Omental fat pad (tissue), 4 donors: ENCODE measurements at places on chromosomes 5 and 9. TPM values are rescaled to one million over a fixed set of nuclear protein-coding genes. Genes with fewer than 3 reads are reported as not detected.

GRCh38 chr9:1890816-1891215 is 124.3 kb upstream of the SMARCA2 start:
- no peak for DNase-seq

The NOTCH1 gene
- 10.4 TPM for total RNA-seq

DNA sequence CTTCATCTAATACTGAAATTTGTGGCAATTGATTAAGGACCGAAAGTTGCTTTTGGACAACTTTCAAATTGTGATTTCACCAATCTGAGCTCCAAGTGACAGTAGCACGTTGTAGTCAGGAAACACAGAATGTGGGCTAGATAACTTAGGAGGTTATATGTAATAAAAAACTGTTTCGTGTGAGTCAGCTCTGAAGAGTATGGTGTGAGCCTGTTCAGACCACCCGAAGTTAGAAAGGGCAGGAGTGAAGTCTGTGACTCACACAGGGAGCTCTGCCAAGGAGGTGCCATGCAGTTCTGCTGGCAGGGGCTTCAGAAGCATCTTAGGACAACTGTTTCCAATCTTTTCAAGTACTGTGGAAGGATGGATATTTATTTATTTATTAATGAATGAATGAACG is 16.4 kb upstream of the ZBTB34 start:
- DNase-seq, result no peak

DNA sequence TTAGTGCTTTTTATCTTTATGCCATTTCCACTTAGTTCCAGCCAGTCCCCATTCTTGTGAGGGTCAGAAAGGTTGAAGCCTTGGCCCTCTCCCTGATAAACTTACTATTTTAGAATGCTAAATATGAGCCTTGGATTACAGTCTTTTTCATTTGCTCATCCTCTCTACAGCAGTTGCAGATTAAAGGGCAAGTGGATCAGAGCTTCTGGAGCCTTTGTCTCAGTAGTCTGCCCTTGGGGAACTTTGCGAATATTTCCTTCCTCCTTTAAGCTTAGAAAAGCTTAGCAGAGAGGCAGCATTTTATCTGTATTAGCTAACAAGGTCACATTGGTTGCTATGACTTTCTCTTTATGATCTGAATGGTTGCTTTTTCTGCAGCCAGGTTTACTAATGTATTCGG is 11.5 kb downstream of the FSD1L start:
- no peak for DNase-seq

The TMOD1 gene
- total RNA-seq, result 33.8 TPM

The NMUR2 gene
- not detected for total RNA-seq

The PALM2AKAP2 gene
- 23.4 TPM for total RNA-seq

The HTR1A gene
- not detected for total RNA-seq

The WWC1 gene
- total RNA-seq, result 29.8 TPM

DNA sequence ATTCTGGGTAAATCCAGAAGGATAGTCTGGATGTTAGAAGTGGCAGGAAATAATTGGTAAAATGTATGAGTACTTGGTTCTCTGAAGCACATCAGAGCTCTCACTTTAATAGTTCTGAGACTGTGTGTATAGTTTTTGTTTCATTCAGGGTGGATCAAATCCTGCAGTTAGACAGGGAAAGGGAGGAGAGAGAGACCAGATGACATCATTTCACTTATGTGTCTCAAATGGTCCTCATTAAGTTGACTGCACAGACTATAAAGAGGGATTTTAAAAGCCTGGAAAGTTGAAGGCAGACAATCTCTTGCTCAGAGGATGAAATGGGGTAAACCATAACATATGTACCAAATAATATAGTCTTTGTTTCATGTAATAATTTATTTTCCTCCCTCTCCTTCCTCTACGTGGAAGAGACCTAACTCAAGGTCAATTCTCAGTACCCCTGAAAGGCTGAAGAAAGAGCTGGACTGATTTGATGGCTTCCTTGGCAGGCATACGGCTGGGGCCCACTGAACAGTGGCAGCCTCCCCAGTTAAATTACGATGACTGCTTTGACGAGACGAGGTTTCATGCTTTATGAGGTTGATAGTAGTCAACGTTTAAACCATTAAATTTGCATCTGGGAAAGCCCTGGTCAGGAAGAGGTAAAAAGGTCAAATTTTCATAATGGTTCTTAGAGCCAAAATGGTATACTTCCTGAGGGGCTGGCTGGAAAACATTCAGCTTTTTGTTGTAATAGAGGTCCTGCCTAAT is 395.1 kb upstream of the RPS23 start:
- DNase-seq, result no peak

The MZB1 gene
- 1.6 TPM for total RNA-seq

The BTNL8 gene
- total RNA-seq, result 1.3 TPM

DNA sequence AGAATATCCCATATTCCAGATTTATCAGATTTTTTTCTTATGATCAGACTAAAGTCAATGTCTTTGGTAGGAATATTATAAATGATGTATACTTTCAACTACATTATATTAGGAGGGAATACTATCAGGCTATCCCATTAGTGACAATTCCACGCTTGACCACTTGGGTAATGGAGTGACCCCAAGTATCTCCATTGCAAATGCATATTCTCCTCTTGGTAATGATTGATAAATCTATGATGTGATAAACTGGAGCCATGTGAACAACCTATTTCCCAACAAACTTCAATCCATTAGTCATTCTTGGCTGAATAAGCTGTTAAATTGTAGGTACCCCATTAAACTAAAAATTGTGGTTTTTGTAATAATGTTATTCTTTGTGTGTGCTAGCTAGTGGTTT is 12.2 kb upstream of the MPDZ start:
- no peak for DNase-seq

DNA sequence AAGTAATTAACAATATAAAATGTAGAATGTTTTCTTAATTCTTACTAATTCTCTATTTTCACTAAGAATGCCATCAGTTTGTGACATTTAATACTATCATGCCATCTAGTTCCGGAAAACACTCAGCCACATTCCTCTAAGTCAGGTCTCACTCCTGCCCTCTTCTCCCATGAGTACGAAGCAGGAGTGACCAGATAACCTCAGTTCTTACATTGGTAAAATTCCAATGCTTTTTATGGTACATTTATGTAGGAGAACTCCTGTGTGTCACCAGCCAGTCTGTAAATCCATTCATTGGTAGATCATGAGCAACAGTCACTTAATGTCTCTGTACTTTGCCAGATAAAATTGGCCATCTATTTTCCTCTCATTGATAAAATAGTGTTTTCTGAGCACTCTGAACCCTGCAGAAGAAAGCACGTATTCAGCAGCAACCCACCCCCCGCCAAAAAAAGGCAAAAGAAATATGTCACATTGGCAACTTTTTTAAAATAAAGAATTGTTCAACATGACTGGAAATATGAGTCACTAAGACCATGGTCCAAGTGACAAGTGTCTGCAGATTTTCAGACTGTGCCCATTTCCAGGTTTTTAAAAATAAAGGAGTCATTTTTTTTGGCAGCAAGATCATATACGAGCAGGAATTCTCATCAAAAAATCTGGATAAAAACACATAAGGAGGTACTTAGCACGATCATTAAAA is 11.8 kb downstream of the GLIS3 start:
- no peak for DNase-seq

GRCh38 chr5:25119650-25120049 is 474.9 kb upstream of the CDH10 start:
- no peak for DNase-seq

DNA sequence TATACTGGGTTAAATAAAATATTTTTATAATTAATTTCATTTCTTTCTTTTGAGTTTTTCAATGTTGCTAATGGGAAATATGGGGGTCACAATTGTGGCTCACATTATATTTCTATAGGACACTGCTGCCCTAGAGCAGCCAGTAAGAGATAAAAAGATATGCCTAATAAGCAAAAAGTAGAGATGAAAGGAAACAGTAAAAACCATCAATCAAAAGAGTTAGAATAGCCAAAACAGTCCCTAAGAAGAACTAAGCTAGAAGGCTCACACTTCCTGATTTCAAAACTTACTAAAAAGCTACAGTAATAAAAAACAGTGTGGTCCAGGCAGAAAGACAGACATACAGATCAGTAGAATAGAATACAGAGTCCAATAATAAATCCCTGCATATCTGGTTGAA is 104.4 kb downstream of the FANCC start:
- DNase-seq, result no peak

DNA sequence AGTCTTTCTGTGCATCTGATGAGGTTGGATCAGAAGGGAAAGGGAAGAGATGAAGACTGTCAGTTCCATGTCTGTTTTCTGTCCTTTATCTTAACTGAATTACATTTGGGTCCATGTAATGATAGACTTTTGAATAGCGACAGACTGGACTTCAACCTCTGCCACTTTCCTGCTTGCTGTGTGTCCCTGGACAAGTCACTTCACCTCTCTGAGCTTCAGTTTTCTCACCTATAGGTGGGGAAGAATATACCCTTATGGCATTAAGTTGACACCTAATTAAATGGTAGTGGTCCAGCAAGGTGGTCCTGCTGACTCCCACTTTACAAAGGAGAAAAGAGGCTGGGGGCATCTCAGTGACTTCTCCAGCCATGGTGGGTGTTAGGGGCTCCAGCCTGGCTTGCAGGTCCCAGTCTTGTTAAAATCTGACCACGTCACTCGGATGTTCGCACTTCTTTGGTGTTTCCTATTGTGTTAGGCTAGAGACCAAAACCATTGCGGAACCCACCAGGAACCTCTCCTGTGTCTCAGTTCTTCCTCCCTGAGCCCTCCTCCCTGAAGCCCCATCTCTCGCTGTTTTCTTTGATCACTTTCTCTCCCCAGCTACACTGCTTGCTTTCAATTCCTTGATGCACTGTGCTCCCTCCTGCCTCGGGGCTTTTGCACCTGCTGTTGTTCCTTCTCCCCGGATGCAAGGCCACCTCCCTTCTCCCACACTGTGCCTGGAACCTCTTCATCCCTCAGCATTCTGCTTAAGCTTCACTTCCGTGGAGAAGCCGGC is 256.5 kb downstream of the NSG2 start:
- DNase-seq, result no peak

GRCh38 chr9:21761309-21761901 is 41.0 kb upstream of the MTAP start:
- DNase-seq, result no peak

GRCh38 chr9:6907772-6908381 is 150.1 kb downstream of the KDM4C start:
- no peak for DNase-seq

- DNase-seq, result peak; percentile 40
Measured at GRCh38 chr5:87541033-87541432, 128.3 kb upstream of the CCNH start.

The IFNA13 gene
- total RNA-seq, result not detected

The SLC27A6 gene
- total RNA-seq, result not detected

DNA sequence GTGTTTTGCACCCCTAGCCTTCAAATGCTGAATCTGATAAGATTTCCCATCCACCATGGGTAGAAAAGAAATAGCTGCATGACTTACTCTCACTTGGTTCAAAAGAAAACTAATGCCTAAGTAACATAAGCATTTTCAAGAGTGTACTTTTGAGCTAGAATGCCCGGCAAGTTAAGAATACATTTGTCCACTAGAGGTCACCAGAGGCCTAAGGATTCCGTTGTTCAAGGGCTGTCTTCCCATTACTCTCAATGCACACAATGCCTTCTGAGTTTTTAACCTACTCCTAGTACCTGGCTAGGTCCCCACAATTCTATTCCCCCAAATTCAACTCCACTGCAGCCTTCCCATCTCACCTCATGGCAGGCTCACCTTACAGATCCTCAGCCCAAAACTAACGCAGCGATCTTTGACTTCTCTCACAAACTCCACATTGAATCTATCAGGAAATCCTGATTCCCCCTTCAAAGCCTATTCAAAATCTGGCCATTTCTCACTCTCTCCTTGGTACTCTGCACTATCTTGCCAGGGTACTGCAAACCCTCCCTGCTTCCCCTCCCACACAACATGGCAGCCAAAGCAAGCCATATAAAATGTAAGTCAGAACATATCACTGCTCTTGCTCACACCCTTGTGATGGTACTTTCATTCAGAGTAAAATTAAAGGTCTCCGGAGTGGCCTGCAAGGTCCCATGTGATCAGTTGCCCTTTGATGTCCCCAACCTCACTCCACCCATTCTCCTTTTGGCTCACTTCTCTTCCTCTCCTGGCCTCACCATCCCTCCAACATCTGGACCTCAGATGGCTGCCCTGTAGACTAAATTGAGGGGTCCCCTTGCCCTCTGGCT is 13.4 kb downstream of the OXCT1 start:
- no peak for DNase-seq

GRCh38 chr5:10251405-10251804 is 1.3 kb downstream of the CCT5 start:
- no peak for DNase-seq

DNA sequence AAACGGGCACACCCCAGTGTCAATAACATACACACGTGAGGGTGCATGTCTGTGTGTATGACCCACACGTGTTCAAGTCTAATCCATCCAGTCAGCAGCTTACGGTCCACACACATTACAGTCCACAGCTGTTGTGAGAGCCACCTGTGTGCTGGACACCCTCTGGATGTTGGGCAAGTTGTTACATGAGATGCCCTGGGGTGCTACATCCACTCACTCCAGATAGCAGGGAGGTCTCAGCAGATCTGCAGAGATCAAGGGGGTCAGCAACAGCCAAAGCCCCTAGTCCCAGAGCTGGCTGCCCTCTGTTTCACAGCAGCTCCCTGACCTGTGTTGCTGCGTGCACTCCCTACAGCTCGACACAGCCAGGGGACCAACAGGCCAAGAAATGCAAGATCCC is 4.3 kb upstream of the AIF1L start:
- no peak for DNase-seq

- DNase-seq, result no peak
Measured at GRCh38 chr9:37995961-37996818, 72.8 kb downstream of the SHB start.

DNA sequence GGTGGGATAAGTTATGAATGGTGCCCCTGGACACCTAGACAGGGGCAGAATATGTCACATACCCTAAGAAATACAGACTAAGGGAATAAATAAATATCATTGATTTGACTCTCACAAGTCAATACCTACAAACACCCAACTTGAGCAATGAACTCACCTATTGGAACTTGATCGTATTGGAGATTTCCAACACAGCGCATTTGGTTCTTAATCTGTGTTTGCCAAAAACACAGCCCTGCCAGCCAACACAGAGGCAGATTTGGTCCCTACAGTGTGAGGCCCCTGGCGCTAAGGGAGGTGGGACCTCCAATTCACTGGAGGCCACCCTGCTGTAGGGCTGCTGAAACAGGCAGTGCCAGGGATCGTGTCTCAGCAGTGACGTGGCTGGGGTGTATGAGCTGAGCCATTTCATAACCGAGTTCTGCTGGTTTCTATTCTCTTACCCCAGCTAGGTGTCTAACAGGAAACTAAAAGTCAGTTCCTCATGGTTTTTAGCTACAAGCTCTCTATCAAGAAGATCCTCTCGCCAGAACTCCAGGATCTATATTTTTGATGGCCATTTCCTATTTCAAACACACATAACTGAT is 84.5 kb downstream of the SLC1A1 start:
- DNase-seq, result no peak
